ENCODE measurements at places on chromosomes 5 and 9.
A peak's percentile ranks its signal among the peaks of the same experiment; 100 is the strongest.

DNA sequence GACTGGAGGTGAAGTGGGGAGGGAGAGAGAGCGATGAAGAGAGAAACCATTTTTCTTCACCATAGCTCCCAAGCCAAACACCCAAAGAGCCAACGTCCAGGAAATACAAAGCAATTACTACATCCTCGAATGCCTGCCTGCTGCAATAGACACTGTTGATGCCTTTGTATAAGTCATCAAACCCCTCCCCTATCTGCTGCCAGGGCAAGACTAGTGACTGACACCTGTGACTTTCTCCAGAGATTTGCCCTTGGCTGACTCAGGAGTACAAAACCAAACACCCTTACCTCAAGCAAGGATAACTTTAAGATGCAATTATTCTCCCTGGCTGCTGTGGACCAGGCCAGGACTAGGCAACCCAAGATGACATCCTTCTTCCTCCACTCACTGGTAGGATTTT, 81.8 kb upstream of the RASA1 start:
- no peak for DNase-seq

GRCh38 chr9:2155966-2156365, 140.8 kb downstream of the SMARCA2 start:
- no peak for DNase-seq

- DNase-seq, result no peak
Measured at GRCh38 chr5:108983461-108984092, 235.9 kb downstream of the FER start.

DNA sequence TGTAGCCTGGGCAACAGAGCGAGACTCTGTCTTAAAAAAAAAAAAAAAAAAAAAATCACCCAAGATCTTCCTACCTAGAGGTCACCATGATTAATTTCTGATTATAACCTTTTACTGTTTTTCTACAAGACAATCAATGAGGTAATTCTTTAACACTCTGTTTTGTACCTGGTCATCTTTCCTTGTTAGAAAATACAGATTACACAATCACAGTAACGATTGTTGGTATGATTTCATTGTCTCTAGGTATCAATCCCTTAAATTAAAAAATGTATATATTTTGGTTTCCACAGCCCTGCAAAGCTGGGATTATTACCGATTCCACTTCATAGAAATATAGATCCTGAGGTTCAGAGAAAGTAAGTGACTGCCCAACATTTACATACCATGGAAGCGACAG, 8.3 kb upstream of the ATG10 start:
- DNase-seq, result no peak

GRCh38 chr5:12073426-12073825, 169.2 kb upstream of the CTNND2 start:
- DNase-seq, result no peak

DNA sequence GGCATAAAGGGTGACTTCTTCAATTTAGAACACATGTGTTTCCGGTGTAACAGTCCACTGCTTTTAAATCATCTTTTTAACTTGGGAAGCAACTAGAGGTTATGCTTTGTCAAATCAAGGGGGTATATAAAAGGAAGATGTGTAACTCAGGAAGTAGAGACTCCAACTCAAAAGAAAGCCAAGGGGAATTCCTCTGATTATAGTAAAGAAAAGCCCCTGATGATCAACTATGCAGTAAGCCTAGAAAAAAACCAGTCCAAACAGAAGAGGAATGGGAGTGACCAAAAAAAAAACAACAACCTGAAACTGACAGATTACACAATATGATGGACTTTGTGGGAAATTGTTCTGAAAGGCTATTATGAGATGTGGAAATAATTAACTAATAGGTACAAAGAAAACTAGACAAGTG, 90.3 kb downstream of the AK8 start:
- no peak for DNase-seq

- DNase-seq, result no peak
Measured at GRCh38 chr9:122526602-122527001, 491 bp downstream of the OR1N1 start.

DNA sequence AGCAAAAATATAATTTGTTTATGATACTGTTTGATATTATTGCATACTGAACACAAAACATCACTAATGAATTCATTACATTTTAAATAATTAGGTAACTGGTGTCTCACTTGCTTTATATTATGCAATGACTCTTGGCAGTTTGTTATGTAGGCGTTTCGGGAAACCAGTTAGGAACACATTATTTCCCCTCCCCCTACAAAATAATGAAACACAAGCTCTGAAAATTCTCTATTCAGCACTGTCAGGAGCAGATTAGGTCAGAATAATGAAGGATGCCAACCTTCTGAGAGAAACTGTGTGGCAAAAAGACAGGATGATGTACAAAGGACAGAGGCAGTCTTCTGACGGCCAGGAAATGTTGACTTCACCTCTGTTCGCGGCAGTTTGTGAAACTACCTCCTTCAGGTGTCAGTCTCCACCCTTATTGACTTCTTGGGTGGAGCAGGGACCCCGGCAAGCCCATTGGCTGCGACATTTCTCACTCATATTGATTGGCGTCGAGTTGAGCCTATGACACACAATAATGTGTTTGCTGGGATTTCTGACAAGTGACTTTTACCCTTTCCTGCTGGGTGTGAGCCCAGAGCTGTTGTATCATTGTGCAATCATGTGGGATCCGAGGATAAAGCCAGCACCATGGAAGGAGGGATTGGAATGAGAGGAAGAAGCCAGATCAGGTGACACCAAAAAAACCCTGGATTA, 33.9 kb downstream of the SH3PXD2B start:
- no peak for DNase-seq

DNA sequence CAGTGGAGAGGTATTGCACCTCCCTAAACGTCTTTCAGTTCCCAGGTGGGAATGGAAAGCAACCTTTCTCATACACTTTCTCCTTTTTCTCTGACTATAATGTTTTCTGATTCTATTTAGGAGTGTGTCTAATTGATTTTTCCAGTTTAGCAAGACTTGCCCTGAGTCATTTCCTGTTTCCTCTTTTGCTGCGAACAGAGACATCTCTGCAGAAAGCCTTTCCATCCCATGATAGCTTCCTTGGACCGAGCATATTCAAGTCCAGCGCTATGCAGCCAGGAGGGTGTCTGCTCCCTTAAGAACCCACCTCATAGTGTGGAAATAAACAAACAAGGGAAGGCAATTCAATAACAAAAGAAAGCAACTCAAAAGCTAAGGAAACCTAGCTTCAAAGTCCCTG, 60.0 kb upstream of the CDH6 start:
- DNase-seq, result no peak

- DNase-seq, result no peak
Measured at GRCh38 chr9:125238127-125238914, 2.8 kb downstream of the HSPA5 start.

DNA sequence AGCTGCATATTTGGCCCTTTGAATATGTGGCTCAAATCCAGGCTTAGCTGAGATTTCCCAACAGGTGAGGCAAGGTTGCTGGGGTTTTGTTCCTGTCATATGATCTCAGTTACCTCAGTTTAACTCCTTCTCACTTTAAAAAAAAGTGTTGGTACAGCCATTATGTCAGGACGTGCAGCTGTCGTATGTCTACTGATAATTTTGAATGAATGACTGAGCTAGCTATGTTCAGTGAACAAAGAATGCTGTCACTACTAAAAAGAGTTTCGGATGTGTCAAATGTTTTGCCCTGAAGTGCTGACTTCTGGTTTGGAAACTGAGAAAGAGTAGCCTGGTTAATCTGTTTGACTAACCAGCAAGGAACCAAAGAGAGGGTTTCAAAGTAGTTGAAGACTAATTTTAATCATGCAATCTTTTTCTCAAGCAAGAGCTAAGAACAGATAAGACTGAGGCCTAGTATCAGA, 106.3 kb upstream of the NR3C1 start:
- peak; percentile 2 for DNase-seq

DNA sequence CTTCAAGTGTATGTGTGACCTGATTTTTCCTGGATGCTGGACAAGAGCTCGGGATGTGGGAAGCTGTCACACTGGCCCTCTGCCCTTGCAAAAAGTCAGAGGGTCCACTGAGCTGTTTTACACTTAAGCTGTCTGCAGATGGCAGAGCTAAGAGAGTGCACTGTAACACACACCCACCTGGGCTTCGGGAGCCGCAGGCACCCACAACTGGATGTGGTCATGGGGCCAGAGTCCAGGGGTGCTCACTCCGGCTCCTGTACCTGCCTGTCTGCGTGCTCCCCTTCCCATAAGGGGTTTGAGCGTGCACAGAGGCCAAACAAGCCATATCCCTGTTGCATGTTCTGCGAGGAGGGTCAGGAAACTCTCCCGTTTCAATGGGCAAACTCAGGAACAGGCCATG, 82.5 kb downstream of the LRRC70 start:
- DNase-seq, result no peak

GRCh38 chr5:167255926-167256325, 1035.5 kb upstream of the WWC1 start:
- no peak for DNase-seq

DNA sequence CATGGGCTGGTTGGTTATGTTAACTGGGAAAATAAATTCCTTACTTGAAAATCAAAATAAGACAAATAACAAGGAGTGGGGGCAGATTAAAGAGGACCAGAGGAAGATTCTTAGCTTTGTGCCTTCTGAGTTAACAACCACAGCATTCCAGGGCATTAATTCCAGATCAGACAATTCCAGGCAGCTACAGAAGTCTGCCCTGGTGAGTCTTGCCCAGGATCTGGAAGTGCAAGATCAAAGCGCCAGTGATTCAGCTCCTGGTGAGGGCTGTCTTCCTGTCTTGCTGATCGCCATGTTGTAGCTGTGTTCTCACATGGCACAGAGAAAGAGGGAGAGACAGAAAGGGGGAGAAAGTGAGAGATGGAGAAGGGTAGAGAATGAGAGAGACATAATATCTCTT, 65.6 kb downstream of the ANXA2R start:
- no peak for DNase-seq

- DNase-seq, result peak; percentile 71
Measured at GRCh38 chr9:109477258-109478050, 20.7 kb downstream of the PTPN3 start.

DNA sequence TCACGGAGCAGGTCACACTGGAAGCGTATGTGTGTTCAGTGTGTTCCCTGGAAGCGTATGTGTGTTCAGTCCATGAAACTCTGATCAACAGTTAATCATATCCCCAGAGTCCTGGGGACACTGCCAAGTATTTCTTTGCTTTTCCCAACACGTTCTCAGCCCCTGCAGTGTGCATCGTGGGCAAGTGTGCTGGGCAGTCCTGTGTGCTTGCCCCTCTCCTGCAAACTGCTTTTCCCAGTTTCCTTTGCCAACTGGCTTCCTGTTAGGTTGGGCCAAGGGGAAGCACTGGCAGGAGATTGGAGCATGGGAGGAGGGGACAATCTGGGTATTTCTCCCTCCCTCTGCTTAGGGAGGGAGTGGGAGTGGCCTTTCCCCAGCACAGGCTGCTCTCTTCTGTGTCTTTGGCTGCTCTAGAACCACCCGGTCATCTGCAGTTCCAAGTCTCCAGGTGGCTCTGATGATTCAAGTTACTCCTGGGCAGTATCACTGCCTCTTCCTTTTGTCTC, 36.8 kb upstream of the NEK6 start:
- no peak for DNase-seq

GRCh38 chr5:98923966-98924365, 4.8 kb downstream of the CHD1 start:
- no peak for DNase-seq

DNA sequence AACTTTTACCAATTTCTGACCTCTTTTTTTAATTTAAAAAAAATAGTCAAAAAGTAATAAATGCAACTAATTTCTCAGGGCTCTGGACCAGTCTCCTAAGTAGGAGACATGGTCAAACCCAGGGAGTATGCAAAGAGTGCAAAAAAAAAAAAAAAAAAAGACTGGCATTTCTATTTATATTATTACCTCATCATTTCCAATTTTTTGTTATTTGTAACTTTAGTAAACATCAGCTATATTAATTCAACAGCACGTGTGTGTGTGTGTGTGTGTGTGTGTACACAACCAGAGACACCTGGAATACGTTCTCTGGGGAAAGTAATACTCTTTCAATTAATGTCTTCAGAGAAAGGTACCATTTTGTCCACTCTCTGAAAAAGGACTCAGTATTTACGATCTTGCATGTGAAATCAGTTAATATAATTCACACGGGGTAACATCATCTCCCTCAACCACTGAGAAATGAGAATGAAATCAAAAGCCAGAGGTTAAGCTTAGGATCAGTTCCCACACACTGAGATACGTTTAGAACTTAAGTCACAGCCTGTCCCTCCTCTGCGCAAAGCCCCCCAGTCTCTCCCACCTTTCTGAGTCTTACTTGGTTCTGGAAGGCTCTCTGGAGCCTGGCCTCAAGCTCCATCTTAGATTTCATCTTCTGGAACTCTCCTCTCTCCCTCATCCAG, 21.9 kb downstream of the ZNF608 start:
- no peak for DNase-seq

DNA sequence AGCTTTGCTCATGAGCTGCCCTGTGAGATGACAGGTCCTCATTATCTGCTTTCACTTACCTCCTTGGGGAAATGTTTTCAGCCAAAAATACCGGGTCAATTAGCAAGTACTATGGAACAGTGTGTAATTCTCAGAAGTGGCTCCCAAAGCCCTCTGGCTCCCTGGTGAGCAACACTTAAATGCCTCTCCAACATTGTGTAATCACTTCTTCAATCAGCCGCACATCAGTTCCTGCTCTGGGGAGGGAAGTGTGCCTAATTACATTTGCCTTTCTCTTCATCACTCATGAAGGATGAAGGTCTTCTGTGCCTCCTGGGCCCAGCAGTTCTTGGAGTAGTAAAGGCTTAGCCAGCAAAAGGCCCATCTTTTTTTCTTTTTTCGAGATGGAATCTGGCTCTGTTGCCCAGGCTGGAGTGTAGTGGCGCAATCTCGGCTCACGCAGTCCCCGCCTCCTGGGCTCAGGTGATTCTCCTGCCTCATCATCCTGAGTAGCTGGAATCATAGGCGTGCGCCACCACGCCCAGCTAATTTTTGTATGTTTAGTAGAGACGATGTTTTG, 23.1 kb downstream of the NIM1K start:
- no peak for DNase-seq

- no peak for DNase-seq
Measured at GRCh38 chr9:76717176-76717575, 47.1 kb upstream of the PCA3 start.

GRCh38 chr5:66306105-66306843, 162.2 kb downstream of the SREK1 start:
- peak; percentile 18 for DNase-seq

GRCh38 chr9:135256581-135257354, 169.3 kb downstream of the OLFM1 start:
- no peak for DNase-seq

- no peak for DNase-seq
Measured at GRCh38 chr5:107808671-107809137, 138.0 kb upstream of the EFNA5 start.

GRCh38 chr9:107810461-107810961, 320.9 kb upstream of the KLF4 start:
- no peak for DNase-seq
